ENCODE measurements at places on chromosomes 6 and 20. TPM values are rescaled to one million over a fixed set of nuclear protein-coding genes. Genes with fewer than 3 reads are reported as not detected.

- no peak for DNase-seq
These were observed 1324.4 kb downstream of the GRIK2 start for GRCh38 chr6:102717737-102718456.

DNA sequence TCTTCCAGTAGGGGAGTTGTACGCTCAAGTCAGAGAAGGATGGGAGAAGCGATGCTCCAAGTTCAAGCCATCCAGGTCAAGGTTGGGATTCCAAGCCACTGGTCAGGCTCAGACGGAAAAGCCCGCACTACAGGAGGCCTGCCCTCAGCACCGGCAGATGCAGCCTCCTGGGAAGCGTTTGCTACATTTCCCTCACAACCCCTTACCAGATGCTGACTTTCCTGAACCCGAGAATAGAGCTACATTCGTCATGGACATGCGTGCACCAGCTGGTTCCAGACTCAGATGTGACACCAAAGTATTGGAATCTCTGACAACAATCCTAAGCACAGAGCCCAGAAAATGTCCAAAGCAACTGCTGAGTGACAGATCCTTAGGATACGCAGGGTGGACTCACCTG, 174.8 kb downstream of the SASH1 start:
- no peak for DNase-seq

DNA sequence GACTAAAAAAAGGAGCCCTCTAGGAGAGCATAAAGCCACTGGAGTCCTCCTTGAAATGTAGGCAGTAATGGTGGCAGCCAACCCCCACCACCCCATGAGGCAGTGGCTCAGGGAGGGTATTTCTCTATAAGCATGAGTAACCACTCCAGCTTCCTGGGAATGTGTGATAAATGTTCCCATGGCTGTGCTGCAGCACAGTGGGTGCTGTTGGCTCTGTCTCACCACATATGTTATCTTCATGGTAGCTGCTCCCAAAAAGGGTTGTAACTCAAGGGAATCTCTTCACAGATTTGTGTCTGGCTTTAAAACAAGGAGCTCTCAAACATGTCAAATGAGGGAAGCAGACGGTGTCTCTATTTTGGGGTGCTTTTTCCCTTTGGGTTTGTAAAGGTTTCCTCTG, 7.5 kb upstream of the PHACTR1 start:
- no peak for DNase-seq

- no peak for DNase-seq
These were observed 61.7 kb upstream of the ZMYND8 start for GRCh38 chr20:47418069-47418757.

GRCh38 chr6:106411643-106412200, 51.2 kb downstream of the CRYBG1 start:
- DNase-seq: no peak

The LTB gene
- 2.4 TPM for polyA plus RNA-seq

The C2 gene
- polyA plus RNA-seq: 6.2 TPM

The GCNT2 gene
- polyA plus RNA-seq: 16.1 TPM

The ERVFRD-1 gene
- polyA plus RNA-seq: 0.06 TPM

DNA sequence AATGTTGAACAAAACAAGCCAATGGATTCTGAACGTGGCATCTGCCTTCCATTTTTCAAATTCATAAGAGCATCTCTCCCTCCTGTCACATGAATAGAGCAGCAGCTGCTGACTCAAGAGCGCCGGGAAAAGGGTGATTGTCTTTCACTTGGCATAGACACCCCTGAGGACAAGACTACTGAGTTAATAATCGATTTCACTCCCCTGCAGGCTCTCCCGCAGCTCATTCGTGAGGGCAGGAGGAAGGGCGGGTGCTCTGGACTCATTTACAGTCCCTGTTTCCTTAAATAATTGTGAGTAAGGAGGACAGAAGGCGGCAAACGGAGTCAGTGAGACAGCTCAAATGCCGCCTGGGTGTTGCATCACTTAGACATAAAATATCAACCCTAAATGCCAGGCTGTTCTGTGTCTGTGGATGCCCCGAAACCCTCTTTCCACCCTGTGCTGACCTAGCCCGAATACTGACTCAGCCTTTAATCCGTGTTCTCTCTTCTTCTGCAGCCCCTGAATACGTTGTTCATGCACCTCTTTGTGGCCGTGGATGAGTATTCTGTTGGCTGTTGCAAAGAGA, 21.6 kb downstream of the CFAP61 start:
- DNase-seq: no peak

The SPATA25 gene
- polyA plus RNA-seq: 3.4 TPM

The PIGT gene
- polyA plus RNA-seq: 87.1 TPM

- no peak for DNase-seq
These were observed 104.9 kb upstream of the NXT1 start for GRCh38 chr20:23245553-23246181.

- no peak for DNase-seq
These were observed 311.5 kb downstream of the LAMA2 start for GRCh38 chr6:129194306-129194941.

- DNase-seq: no peak
These were observed 75.0 kb downstream of the PTPN1 start for GRCh38 chr20:50585214-50585613.

- no peak for DNase-seq
These were observed 39.2 kb downstream of the SRSF3 start for GRCh38 chr6:36633370-36633769.

The GSTA2 gene
- polyA plus RNA-seq: 0.51 TPM

GRCh38 chr6:36038120-36038876, 10.7 kb downstream of the MAPK14 start:
- DNase-seq: no peak

GRCh38 chr20:49880177-49880576, 35.2 kb downstream of the SPATA2 start:
- DNase-seq: no peak

The KHDC1L gene
- polyA plus RNA-seq: 1.1 TPM

- no peak for DNase-seq
These were observed 116.6 kb downstream of the ZDHHC14 start for GRCh38 chr6:157497579-157497978.

GRCh38 chr6:38022688-38023087, 203.2 kb downstream of the ZFAND3 start:
- no peak for DNase-seq

The AIF1 gene
- 18.6 TPM for polyA plus RNA-seq

DNA sequence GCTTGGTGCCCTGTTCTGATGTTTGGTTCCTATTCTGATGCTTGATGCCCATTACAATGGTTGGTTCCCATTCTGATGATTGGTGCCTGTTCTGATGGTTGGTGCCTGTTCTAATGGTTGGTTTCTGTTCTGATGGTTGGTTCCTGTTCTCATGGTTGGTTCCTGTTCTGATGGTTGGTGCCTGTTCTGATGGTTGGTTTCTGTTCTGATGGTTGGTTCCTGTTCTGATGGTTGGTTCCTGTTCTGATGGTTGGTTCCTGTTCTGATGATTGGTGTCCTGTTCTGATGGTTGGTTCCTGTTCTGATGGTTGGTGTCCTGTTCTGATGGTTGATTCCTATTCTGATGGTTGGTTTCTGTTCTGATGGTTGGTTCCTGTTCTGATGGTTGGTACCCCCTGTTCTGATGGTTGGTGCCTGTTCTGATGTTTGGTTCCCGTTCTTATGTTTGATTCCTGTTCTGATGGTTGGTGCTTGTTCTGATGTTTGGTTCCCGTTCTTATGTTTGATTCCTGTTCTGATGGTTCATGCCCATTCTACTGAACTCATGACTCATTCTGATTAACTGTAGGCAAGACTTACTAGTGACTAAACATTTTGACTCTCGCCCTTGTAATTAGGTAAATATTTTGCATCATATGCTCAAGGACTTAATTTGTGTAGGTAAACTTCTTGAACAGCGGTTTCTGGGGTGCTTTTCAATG, 146.2 kb downstream of the DLL1 start:
- no peak for DNase-seq

- DNase-seq: no peak
These were observed 212.9 kb upstream of the TBX18 start for GRCh38 chr6:84977363-84977705.

DNA sequence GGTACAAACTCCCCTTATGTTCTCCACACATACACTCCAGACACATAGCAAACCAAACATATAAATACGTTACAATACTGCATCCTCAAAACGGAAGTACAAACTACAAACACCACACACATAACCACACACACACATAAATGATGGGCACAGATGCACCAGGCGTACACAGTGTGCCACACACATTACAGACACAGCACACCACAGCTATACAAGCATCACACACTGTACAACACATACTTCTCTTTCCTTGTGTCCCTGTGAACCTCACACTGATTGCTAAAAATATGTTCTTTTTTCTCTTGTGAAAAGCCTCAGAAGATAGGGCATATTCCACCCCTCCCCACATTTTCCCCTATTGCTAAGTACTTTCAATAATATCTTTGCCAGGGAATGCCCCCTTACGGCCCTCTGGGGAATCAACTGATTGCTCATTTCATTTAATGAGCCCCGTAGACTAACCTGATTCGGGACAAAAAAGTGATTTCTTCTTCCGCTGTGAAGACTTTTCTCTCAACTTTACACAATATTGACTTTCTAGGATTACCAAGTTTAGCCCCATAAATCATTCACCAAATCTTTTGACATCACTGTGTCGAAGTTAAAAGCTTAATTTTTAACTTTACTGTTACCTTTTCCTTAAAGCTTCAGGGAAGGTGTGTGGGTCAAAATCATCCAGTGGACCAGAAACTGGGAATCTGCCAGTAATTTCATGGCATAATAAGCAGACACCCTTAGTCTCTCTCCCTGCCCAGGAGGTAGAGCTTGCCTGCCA, at the start of gene SLC17A1:
SLC17A1 (minus strand) TSS at position 521 of the 775 bp plus-strand sequence. CDS start 1,495 bp downstream, outside the sequence.
- peak; percentile 8 for DNase-seq

DNA sequence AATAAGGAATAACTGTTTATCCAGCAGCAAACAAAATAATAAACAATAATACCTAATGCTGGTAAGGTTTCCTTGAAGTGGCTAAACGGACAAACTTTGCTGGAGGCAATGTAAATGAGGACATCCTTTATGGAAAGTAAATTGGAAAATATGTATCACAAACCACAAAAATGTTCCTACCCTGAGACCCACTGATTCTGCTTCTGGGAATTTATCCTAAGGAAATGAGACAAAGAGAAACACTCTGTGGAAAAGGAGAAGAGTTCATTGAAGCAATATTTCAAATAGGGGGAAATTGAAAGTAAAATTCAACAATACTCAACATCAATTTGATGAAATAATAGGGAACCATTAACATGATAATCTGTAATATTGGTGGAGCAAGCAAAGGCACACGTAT, 37.9 kb downstream of the MAFB start:
- DNase-seq: no peak

- no peak for DNase-seq
These were observed 48.7 kb upstream of the TAB2 start for GRCh38 chr6:149268768-149269167.

The FGD2 gene
- polyA plus RNA-seq: 5.3 TPM

- no peak for DNase-seq
These were observed 11.5 kb downstream of the ITPR3 start for GRCh38 chr6:33632558-33633039.

- DNase-seq: no peak
These were observed 98.7 kb downstream of the SULF2 start for GRCh38 chr20:47686545-47686944.

The ZBTB46 gene
- polyA plus RNA-seq: 11.7 TPM
